Right atrium auricular region (tissue), 2 donors: ENCODE measurements at places on chromosomes 7 and 10. TPM values are rescaled to one million over a fixed set of nuclear protein-coding genes. Genes with fewer than 3 reads are reported as not detected.

ARHGEF5 gene
- total RNA-seq = 4.7 TPM

DNA sequence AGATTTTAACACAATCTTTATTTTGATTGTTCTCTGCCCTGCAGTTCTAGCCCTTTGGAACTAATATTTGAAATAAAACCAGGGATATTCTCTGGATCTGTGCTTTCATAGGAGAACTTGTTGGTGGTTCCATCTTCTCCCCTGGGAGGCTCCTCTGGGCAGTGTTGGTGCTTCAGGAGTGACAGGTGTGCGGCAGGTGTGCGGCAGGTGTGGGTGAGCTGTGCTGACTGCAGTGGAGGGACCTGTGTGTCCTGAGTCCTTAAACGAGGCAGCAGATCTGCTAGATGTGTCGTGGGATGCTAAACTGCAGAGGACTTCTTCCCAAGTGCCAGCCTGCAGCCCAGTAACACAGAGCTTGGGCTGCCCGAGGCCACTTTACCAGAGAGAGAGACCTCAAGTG lies 98.4 kb downstream of the LYZL1 start:
- no peak for DNase-seq

DNA sequence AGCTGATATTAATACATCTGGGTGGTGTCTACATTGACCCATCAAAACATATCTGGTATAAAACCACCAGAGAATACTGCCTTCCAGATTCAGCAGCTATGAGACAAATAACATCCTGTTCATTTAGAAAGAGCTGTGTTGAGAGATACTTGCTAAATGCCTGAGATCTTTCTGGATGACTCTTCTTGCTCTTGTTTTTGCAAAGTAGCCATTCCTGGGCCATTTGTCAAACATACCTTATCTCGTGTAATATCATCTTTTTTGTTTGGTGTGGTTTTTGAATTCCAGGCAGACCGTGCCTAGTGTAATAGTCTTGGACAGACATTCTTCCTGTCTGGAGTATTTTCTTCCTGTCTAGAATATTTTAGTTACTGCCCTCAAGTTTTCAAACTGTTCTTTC lies 74.7 kb upstream of the PRR15 start:
- no peak for DNase-seq

RHOBTB1 gene
- total RNA-seq = 13.2 TPM

TRIM73 gene
- total RNA-seq = 0.48 TPM

- no peak for DNase-seq
Measured at GRCh38 chr10:116178086-116178605, 94.9 kb downstream of the GFRA1 start.

DNA sequence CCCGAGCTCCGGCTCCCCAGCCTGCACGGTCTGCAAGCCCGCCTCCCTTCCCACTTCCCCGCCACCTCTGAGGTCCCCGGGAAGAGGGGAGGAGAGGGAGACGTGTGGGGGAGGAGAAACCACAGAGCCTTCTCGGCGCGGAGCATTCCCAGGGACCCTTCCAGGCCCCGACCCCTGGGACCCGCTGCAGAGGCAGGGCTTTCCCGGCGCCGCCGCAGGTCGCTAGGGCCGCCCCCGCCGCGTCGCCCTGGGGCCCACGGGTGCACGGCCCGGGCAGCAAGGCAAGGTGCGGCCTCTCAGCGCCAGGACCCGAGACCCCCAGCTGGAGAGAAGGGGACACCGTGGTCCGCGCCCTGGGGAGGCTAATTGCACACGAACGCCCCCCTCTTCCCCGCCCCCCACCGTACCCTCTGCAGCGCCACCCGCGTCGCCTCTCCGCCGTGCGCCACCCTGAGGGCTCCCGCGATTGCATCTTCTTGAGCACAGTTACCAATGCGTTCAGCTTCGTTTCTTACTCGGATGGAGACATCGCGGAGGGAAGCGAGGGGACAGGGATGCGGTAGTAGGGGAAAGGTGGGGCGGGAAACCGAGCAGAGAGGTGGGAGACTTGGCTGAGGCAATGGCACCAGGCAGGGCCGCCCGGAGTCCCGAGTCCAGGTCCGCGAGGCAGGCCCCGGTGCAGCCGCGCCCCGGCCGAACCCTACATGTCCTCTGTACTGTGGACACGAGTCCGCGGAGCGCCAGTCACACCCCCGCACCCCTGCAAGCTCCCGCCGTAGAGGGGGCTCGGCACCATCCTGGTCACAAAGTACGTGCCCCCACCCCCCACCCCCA lies 28.9 kb downstream of the SKIDA1 start:
- DNase-seq = no peak

MYO1G gene
- 0.78 TPM for total RNA-seq

DNA sequence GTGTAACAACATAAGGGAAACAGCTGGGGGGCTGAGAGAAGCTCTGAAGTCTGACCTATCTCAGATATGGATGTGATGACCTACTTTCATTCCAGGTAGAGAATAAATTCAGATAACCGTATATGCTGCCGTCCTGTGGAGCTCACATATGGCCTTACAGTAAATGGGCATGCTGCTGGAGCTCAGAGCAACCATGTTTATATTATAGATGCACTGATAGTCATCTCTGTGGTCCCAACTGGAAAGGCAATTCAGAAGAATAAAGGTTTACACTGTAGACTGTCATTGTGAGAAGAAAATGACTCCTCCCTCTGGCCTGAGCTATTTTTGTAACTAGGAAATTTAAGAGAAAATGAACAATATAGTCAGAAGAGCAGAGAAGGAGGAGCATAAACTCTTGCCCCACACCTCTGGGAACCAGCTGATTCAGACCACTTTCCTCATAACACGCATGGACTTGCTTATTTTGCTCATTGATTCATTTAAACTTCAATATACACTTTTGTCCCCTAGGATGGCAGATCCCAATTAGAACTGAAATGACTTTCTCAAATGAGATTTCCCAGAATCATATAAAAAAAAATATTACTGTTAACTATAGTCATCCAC lies 69.9 kb upstream of the NXPH1 start:
- DNase-seq = no peak
